ENCODE measurements at places on chromosomes 7 and 10.

- no peak for DNase-seq
These were observed 156.2 kb upstream of the PRSS1 start for GRCh38 chr7:142593106-142593505.

- no peak for DNase-seq
These were observed 3.1 kb upstream of the ETV1 start for GRCh38 chr7:13992596-13992964.

DNA sequence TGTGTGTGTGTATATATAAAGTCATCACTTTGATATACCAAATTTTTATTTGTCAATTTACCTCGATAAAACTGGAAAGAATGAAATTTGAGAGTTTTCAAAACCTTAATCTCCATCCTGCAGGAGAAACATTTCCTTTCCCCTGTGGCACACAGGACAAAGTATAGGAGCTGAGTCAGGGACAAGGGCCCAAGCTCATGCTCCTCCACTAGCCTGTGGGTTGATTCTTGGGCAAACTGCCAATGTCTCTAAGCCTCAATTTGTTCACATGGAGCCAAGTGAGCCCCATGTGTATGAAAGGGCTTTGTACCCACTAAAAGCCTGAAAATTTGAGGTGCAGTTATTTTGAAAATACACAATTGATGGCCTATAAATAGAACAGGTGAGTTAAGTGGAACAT is 60.3 kb upstream of the IL6 start:
- DNase-seq, result no peak

DNA sequence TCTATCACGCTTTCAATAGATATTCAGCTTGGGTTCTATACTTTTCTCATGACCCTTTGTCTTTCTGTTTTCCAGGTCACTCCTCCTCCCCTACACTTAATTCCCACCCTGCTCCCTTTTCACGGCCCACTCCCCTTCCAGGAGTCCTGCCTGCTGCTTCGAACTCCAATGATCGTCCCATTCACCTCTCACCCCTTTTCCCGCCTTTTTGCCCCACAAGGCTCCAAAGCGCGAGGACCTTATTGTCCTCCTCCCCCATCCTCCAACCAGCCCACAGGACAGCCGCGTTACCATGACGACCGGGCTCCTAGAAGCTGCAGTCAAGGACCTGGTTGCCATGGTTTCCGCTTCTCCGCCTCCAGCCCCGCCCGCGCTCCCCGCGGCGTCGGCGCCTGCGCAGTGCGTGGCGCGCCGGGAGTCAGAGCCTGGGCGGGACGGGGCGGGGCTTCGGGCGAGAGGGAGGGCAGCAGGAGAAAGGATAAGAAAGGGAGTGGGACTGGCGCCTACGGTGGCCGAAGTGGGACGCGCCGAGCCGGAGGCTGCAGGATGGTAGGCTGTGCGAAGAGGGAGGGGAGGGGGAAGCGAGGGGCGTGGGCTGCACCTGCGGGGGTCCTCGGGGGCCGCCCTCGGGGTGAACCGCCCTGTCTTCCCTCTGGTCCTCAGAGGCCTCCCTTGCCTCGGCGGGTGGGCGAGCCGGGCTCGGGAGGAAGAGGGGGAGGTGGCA is at the start of gene AP1S1:
Gene AP1S1, plus strand, starts transcription at position 508 of the 724 bp plus-strand sequence. Its CDS starts 39 bp downstream, at position 547.
- DNase-seq, result peak; percentile 92

DNA sequence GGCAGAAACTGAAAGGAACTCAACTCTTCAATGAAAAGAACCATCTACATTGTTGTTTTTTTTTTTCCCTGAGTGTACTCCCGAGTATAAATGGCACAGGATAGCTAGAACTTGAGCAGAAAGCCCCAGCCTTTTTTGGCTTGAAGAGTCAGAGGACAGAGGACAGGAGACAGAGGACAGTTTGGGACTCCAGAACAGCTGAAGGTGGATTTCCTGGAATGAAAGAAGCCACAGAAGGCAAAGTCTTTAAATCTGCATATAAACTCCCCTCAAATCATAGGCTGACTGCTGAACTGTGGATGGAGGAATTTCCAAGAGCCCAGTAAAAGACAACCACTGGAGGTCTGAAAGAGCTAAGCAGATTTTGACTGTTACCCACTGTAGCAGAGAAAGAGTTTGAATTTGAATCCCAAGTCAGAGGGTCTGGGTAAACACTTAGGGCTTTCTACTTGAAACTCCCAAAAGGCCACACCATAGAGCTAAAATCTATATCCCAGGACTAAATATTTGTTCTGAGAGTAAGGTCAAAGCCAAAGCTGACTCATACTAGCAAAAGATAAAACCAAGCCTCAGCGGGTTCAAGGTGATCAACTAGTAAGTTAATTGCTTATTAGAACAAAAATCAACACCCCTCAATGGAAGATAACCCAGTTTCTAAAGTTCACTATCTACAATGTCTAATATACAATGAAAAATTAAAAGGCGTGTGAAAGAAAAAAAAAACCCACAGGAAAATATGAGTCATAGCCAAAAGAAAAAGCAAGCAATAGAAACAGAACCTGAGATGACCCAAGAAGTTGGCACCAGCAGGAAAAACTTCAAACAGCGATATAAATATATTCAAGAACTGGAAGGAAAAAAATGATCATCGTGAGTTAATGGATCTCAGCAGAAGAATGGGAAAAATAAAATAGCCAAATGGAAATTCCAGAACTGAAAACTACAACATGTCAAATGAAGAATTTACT is 1.8 kb upstream of the OPN1SW start:
- DNase-seq, result no peak

- DNase-seq, result no peak
These were observed 23.9 kb upstream of the CALD1 start for GRCh38 chr7:134755422-134756022.

DNA sequence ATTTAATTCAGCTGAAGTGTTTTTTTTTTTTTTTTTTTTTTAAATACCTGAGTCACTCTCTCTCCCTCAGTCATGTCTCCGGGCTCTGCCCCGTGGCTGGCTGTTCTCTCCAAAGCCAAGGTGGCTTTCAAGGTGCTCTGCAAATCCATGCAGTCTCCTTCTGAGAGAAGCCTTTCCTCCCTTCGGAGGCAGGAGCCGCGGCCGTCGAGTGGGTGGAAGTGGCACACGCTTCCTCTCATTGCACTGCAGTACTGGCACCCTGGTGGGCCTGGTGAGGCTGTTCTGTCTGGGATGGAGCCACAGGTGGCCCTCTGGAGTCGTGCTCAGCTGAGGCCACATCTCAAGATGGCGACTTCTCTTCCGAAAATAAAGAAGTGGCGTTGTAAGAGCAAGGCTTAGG is 221.8 kb downstream of the GLRX3 start:
- no peak for DNase-seq

DNA sequence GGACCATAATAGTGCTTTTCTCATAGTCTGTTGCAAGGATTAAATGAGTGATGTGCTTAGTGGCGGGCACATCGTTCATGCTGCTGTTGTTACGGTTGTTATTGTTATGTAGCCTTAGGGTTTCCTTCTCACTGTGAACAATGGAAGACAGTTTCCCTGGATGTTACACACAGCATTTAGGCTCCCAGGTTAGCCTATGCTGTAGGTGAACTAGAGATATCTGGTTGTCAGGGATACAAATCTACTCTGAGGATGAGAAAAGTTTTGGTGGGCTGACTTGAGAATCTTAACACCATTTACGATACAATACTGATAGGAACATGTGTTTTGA is 14.7 kb downstream of the SH3PXD2A start:
- no peak for DNase-seq

GRCh38 chr10:6877722-6878392 is 297.8 kb upstream of the PRKCQ start:
- DNase-seq, result no peak
